Breast epithelium (tissue), 4 donors: ENCODE measurements at places on chromosomes 1 and 21.

- no peak for DNase-seq
Measured at GRCh38 chr1:2233468-2233867, 5.3 kb downstream of the SKI start.

- DNase-seq, result no peak
Measured at GRCh38 chr1:84940481-84940880, 47.5 kb upstream of the LPAR3 start.

DNA sequence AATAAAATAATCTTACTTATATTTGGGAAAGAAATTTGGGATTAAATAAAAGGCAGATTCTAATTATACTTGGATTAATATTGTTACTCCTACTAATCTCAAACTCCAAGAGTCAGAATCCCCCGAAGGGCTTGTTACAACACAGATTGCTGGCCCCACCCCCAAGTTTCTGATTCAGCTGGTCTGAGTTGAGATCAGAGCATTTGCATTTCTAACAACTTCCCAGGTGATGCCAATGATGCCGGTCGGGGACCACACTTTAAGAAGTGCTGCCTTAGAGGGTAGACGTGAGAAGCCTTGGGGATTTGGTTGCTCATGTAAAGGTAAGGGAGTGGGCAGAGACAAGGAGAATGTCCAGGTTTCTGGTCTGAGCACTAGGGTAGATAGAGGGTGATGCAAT lies 47.2 kb downstream of the FMN2 start:
- DNase-seq, result no peak

DNA sequence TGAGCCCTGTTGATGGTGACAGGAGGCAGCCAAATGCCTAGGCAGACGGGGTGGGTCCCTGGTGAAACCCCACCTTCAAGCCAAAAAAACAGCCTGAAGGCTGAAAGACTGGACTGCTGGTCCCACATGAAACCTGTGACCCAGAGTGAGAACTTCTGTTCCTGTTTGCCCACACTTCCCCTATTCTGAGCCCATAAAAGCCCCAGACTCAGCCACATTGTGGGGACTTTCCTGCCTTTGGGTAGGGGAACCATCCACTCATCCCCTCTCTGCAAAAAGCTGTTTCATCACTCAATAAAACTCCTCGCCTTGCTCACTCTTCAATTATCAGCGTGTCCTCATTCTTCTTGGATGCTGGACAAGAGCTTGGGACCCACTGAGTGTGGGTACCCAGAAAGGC lies 25.2 kb downstream of the HTR6 start:
- no peak for DNase-seq

- DNase-seq, result no peak
Measured at GRCh38 chr1:207917080-207917479, 6.2 kb upstream of the CD34 start.

- DNase-seq, result no peak
Measured at GRCh38 chr1:240602189-240602588, 9.8 kb downstream of the GREM2 start.

DNA sequence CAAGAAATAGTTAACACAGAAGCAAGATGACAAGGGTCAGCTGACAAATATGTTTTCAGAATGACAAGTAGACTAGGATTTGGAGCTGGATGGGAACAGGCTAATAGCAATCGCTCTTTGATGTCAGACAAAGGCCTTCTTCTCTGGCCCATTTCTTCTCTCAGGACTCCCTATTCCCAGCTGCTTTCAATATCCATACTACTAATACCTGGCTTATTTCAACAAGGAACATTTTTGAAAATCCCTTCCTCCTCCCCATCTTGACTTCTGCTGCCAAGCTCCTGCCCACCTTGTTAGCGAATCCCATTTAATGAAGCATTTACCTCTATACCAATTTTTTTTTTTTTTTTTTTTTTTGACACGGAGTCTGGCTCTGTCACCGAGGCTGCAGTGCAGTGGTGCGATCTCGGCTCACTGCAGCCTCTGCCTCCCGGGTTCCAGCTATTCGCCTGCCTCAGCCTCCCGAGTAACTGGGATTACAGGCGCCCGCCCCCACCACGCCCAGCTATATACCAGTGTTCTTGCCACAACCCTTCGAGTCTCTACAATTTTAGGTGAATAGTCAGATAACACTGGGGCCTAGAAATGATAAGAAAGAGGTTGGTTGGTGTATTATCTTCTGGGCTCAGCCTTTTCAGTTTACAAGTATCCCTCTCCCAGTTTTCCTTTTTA lies 68.4 kb downstream of the MACF1 start:
- no peak for DNase-seq

DNA sequence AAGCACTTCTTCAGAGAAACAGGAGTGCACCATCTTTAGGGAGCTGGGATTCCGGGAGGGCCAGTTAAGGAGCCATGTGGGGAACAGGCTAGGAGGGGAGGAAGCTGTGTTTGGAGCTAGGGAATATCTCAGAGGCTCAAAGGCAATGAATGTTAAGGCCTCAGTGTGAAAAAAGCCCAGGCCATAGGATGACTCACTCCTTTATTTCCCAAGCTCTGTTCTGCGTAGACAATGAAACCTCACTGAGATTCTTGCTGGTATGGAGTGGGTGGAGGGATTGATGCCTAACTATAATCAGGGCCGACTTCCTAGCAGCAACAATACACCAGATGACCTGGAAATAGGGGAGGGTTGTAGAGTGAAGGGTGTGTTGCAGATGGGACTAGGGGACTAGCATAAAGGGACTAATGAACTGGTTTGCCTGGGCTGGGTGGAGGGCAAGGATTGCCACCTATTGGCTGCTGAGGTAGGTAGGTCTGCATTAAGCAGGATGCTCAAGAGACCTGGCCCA lies 2.1 kb downstream of the GNAT2 start:
- DNase-seq, result no peak

- DNase-seq, result no peak
Measured at GRCh38 chr1:26154750-26155149, 4.1 kb upstream of the FAM110D start.
